ENCODE measurements at places on chromosomes 2 and 18.

GRCh38 chr2:88159955-88160415 is 10.2 kb upstream of the THNSL2 start:
- DNase-seq: peak; percentile 4

- no peak for DNase-seq
Observed at GRCh38 chr2:191515551-191515950, 162.4 kb upstream of the NABP1 start.

DNA sequence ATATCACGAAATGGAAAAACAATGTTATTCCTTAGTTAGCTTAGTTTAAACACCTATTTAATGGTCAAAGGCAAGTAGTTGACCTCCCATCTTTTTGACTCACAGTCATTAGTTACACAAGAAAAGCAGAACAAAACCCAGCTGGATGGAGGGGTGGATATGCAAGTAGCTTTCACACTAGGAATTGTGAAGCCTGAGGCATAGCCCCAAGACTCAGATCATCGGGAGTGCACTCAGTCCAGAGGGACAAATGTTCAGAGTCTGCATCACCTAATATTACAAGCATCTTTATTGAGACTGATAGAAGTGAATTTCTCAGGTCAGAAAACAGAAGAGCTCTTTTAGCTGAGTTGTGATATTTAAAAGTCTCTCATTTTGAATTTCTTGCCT is 15.5 kb upstream of the CPS1 start:
- DNase-seq: no peak

- DNase-seq: no peak
Observed at GRCh38 chr2:195575879-195576401, 81.1 kb upstream of the SLC39A10 start.

DNA sequence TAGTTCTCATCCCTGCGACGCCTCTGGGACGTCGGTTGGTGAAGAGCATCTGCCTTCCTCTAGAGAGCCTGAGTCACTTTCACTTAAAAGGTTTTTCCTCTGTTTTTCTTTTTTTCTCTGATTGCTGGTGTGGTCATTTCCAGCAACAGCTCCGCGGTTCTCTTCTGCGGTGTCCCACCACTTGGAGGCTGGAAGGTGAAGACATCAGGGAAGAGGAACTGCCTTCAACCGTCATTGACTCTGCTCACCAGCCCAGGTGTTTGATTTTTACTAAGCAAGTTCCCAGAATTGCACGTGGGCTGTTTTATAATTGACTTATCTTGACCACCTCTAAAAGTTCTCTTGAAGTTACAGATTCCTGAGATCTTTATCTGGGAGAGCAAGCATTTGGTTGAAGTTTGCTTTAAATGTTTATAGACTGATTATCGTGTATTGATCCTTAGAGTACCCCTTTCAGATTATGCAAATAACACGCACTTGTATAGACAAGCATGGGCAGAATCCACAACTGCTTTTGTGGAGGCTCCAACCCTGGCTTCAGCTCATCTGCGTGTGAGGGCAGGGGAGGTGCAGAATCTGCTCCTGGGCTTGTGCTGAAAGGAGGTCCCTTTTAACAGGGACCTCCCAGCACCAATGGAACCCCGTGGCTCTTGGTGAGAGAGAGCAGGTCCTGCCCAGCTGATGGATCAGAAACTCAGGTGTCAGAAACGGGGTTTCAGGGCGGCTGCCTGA is 3.5 kb downstream of the CTDP1 start:
- no peak for DNase-seq

DNA sequence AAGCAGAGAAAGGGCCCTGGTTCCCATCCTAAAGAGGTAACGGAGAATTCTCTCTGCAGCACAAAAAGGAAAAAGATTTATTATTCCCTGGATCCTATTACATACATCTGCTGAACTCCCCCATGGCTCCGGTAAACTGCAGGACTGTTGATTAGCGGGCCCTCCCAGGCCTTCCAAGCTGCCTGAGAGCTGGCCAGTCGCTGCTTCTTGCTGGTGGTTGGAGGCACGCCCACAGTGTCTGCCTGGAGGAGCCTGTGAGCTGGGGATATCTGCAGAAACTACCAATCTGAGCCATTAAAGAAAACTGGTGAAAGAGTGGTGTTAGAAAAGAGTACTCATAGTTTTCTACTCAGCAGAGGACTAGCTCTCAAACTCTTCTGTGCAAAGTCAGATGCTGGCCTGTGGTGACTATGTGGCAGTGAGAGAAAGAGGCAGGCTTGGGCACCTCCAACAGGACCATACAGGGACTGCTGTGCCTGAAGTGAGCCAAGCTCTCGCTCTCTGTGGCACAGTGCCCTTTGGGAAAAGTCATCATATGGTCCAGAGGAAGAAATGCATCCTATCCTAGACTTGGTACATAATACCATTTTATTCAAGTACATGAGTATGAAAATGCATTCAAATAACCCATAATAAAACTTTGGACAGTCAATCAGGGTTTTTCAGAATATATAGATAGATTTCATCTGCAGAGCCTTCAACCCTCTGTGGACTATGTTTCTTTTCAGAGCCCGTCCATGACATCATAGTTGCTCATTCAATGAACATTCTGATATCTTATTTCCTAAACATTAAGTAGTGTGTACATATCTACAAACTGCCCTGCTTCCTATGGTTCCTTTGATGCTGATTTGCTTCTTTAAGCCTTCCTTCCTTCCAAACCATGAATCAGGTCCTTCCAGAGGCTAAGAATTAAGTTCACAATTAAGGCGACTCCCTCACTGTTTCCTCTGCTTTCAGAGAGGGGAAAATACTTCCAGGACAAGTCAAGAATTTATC is 242.0 kb upstream of the LYPD1 start:
- DNase-seq: peak; percentile 59

GRCh38 chr18:55627007-55627406 is 39.0 kb upstream of the TCF4 start:
- DNase-seq: no peak

DNA sequence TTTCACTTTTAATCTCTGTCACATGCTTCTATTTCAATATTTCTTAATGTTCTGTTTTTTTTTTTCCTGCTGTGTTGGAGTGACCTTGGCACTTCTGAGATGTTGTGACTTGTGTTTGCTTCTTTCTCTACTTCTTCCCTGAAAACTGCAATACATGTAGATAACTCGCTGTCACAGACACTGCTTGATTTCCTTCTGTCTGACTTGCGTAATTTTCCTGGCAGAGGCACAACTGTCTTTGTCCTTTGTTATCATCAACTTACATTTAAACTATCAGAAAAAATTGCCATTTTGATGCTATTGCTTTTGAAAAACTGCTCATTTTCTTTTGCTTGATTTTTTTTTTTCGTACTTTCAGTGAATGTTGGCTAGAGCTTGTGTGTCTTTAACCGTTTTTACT is 69.0 kb downstream of the BABAM2 start:
- DNase-seq: no peak

GRCh38 chr2:237327175-237327950 is 86.6 kb downstream of the COL6A3 start:
- no peak for DNase-seq

- no peak for DNase-seq
Observed at GRCh38 chr2:86135653-86136052, 29.6 kb downstream of the PTCD3 start.

GRCh38 chr2:12803607-12804006 is 86.9 kb downstream of the TRIB2 start:
- no peak for DNase-seq

- DNase-seq: no peak
Observed at GRCh38 chr2:127157651-127158485, 50.9 kb upstream of the BIN1 start.

DNA sequence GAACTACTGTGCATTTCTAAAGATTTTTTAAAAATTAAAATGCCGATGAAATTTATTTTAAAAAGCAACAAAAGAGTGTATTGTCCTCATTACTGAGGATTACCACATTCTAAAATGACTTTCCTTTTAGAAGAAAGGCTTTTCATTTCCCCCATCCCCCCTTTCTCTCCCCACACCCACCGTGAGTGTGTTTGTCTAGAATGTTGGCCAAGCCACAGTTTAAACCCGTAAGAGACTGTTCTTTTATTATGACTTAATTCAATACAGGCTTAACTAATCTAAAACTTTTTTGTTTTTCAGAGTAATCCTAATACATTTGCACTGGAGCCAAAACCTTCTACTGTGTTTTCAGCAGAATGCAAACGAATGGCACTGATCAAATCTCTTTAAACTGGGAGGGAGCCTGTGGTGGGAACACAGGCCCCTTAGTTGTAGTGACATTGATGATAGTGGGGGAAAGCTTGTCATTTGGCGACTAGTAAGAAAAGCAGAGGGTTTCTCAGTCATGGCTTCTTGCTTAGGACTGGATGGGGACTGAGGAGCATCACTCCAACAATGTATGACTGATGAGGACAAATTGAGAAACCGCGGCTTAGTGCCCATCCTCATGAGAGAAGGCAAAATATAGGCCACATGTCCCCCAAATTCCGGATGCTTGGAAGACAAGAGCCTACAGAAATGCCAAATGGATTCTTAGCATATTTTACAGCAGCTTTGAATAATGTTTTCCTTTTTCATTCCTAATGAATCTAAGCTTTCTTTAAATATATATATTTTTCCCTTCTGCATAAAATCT is 154.0 kb upstream of the SMIM21 start:
- DNase-seq: no peak

GRCh38 chr2:46336283-46336959 is 39.2 kb downstream of the EPAS1 start:
- peak; percentile 52 for DNase-seq

- DNase-seq: no peak
Observed at GRCh38 chr2:651951-652373, 25.2 kb downstream of the TMEM18 start.

DNA sequence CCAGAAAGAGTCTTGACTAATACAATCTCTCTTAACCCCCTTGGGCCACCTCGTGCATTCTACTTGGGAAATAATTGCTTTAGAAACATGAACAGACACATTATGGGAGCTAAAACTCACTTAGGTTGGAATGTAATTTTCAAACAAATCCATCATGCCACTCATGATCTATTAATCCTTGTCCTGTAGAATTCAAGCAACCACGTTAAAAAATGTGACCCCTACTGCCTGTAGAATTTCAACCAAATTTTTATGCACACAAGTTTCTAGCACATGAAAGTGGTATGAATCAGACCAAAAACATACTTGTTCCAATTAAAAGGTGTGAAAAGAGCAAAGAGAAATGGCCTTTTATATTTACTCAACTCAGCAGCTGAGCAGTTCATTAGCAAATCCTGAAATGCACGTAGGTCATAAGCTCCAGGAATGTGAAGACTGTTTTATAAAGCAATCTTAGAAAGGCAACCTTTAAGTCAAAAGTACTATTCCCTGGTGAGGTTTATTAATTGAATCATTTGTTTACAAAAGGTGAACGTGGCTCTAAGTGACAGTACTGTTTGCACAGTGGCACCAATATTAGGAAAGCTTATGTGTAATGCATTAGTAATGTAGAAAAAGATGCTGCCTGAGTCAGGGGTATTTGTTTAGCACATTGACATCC is 459.4 kb upstream of the UBE2E3 start:
- DNase-seq: no peak

DNA sequence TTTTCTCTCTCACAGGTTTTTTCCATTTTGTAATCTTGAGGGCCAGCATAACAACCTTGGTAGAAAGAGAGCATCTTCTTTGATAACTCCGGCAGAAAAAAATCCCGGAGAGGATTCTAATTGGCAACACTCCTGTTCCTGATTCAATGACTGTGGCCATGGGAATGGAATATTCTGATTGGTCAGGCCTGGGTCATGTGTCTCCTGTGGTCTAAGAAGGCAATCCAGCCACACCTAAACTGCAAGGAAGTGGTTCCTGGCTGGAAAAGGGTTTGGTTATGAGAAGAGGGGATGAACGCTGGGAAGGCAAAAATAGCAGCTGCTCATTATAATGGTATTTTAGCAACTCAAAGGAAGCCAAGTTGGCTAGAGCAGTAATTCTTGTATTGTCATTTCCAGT is 24.8 kb upstream of the ZNF638 start:
- no peak for DNase-seq

DNA sequence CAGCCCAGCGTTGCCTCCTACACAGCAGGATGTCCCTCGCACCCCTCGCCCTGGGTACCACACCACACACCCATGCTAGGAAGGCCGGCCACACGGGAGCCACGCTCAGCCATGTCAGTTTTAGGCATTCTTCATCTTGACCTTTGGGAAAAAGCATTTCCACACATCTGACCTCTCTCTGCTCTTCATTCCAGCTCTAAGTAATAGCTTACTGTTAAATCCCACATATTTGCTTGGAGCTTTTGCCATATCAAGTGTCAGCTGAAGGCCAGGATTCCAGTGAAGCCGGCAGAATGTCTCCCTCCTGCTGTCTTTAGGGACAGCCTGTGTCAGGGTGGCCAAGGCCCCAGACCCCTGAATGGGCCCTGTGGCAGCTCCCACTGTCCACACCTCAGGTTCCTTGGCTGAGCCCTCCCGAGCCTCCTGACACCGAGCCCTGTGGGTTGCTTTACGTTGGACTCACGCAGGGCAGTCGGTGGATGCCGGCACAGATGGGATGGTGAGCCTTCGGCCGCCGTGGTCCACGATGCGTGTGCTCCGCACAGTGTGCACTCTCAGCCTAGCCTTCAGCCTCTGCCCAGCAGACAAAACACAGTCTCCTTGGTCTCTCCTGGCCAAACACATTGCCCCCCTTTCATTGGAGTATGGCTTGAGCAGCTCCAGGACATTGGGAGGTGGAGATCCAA is 202.0 kb downstream of the SEPTIN10 start:
- DNase-seq: no peak

- DNase-seq: no peak
Observed at GRCh38 chr2:196074631-196075030, 6.0 kb upstream of the DNAH7 start.

GRCh38 chr18:32289483-32290075 is 99.7 kb downstream of the MEP1B start:
- DNase-seq: peak; percentile 22

- no peak for DNase-seq
Observed at GRCh38 chr18:70653671-70654070, 364.8 kb downstream of the SOCS6 start.

Measured in DMS 273 treated with DMSO at 0.1 percent for 48 hours (cell line).